Stimulated activated CD8-positive, alpha-beta memory T cell treated with anti-CD3 and anti-CD28 coated beads, Interleukin-4, amount 100 ng/mL, for 48 hours (primary cell): ENCODE measurements at places on chromosomes 16 and 17.

- DNase-seq: no peak
These were observed 261.8 kb downstream of the CDH13 start for GRCh38 chr16:82888591-82889001.

GRCh38 chr17:60565233-60565632 lies 34.8 kb upstream of the PPM1D start:
- no peak for DNase-seq

- no peak for DNase-seq
These were observed 11.6 kb downstream of the CLTC start for GRCh38 chr17:59631276-59631675.

- DNase-seq: no peak
These were observed 705.7 kb downstream of the MAF start for GRCh38 chr16:78894886-78895285.

DNA sequence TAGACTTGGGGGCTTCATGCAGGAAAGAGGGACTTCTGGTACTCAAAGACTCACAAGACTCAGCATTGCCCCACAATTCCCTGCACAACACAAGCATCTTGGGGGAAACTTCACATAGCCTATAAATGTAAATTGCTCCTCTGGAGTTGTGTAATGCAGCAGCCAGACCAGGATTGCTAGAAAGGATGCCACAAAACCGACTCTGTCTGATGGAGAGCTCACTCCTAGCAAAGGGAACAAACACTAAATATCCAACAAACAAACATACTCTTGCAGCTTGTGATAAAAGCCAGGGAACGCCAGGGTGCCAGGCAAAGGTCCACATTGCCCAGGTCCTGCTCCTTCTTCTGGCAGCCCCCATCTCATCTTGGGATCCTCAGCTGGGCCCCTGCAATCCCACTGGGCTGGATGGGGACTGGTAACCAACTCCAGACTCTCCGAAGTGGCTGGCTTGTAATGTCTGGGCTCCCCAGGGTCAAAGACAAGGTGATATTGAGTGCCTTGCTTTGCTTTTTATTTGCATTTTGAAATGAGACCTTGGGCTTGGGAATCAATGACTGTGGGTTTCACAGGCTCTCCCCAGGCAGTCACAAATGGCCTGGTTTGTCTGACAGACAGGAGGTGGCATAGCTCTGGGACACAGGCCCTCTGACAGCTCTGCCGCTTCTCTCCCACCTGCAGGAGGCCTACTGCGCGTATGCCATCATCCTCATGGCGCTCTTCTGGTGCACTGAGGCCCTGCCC lies 15.3 kb downstream of the SLC13A2 start:
- DNase-seq: no peak
